ENCODE measurements at places on chromosomes 11 and 22.

DNA sequence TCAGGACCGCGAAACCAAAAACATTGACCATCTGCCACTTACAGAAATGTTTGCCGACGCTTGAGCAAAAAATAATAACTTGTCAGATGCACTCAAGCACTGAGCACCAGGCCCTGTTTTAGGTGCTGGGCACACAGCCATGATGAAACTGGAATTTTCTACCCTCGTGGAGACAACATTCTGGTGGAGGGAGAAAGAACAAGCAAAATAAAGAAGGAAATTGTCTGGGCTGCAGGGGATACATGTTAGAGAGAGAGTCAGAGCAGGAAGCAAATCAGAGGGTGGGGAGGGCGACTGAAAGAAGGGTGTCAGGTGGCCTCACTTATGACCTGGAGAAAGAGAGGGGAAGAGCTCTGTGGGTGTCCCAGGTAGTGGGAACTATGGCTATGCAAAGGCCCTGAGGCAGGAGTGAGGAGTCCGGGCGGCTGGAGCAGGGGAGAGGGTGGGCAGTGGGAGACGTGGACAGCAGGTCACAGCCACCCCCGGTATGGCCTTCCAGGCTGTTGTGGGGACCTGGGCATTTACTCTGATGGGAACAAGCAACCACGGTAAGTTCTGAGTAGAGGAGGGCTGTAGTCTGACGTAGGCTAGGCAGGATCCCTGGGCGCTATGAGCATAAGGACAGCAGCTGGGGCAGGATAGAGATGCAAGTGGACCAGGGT, 78.8 kb downstream of the MYEOV start:
- DNase-seq = no peak

DNA sequence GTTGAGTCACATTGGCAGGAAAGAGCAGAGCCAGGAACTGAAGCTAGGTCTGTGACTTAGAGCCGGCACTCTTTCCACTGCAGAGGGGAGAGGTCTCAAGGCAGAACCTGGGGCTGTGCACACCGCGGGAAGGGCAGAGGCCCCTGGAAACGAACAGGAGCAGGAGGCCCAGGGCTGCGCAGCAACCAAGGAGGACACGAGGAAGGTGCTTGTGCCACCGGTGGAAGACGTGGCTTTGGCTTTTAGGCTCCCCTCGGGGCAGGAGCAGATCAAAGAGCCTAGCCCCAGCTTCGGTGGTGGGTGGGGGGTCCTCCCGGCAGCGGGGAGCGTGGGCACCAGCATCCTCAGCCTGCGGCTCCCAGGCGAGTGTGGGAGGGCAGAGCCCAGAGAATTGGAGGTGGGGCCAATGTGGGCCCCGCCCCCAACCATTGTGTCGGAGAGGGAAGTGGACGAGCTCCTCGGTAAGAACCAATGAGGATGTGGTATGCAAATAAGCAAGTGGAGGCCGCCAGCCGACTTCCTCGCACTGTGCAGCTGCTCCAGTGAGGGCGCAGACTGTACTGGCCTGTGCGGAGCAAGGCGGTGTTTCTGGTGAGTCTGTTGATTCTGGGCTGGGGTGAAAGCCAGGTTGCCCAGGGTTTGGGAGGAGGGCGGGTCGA, at the start of gene CCDC116:
Gene CCDC116 (plus strand): TSS at position 524 of the 659 bp plus-strand sequence. CDS start 422 bp downstream, outside the sequence.
- DNase-seq = no peak

DNA sequence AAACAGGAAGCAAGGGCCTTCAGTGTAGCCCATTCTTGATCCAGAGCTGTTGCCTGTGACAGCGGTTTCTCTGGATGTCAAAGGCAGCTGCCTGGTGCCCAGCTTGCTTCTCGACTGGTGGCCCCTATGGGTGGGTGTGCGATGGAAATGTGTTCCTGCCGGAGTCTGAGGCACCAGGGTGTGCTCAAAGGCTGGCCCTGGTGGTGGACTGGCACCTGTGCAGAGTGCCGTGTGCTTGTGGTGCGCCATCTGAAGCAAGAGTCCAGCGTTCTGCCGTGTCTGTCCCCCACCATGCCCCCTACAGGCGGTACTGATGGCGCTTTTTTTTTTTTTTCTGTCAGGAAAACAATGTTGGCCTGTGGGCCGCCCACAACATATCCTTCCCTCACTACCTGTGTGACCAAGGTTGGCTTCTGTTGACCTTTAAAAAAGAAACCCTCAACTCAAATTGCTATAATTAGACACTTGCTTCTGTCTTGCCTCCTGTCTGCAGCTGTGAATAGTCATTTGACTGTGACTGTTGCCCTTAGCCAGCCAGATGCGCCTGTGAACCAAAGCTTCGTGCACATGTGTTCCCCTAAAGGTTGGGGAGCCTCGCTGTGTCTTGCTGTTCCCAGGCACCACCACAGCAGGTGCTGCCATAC, 4.7 kb upstream of the RANBP1 start:
- DNase-seq = peak; percentile 20

GRCh38 chr11:47791774-47792430, 24.8 kb upstream of the FNBP4 start:
- no peak for DNase-seq

DNA sequence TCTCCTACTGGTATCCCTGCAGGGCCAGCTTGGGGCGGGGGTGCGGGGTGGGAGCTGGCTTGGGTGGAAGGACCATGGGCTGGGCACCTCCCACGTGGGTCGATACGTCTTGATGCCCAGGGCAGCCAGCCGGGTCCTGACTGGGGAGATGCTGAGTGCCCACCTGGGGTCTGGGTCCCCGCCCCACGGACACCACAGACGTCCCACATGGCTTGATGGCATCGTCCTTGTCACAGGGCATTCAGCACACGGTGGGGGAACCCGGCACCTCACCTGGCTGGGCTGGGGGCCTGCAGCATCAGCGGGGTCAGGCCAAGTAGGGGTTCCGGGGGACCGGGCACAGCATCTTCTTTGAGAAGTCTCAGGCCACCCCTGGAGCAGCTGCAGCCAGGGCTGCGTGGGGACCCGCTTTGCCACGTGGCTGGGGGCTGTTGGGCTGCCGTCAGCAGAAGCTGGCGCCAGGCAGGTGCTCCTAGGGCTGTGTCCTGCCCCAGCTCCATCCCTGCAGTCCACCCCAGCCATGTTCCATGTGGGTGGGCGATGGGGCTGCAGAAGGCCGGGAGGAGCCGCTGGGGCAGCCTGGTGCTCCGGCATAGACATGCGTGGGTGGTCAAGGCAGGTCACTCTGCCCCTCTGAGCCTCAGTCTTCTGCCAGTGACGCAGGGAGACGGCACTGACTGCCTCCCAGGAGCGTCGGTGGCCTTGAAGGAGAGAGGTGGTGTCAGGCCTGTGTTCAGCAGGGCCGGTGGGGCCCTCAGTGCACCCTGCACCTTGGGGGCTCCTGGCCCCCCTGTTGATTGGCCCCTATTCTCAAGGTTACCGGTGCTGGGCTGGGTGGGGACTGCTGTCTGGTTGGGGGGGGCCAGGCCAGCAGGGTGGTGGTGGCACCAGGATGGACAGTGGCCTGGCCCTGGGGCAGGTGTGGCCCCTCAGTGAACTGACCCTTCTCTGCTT, 8.4 kb downstream of the SELENOO start:
- DNase-seq = no peak
